ENCODE measurements at places on chromosomes 2 and 18.

- no peak for DNase-seq
Observed at GRCh38 chr2:108923019-108923700, 65.9 kb downstream of the EDAR start.

GRCh38 chr18:64791236-64791635 lies 642.3 kb upstream of the LINC00305 start:
- DNase-seq = no peak

DNA sequence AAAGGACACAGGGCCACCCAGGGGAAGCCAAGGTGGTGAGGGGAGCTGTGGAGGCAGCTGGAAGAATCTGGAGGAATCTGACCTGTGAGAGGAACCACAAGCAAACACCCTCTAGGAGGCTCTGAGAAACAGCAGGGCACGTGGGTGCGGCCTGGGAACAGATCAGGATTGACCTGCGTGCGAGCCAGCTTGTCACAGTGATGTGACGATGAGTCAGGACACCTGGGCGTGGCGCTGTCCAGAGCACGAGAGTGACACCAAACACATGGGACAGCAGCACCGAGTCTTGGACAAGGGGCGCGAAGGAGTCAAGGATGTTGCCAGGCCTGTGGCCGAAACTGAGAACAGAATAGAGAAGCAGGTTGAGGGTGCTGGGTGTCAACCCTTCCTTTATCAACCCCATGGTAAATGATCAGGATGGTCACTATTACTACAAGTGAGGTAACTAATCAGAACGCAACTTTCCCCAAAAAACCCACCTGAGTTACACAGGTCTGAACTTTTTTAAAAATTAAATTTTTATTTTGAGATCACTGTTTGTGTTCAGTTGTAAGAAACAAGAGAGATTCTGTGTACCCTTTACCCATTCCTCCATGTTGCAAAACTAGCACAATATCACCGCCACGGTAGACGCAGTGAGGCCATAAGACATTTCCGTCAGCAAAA lies 637 bp upstream of the SFT2D3 start:
- peak; percentile 89 for DNase-seq

GRCh38 chr18:45324495-45325113 lies 290.7 kb upstream of the SLC14A2 start:
- no peak for DNase-seq

DNA sequence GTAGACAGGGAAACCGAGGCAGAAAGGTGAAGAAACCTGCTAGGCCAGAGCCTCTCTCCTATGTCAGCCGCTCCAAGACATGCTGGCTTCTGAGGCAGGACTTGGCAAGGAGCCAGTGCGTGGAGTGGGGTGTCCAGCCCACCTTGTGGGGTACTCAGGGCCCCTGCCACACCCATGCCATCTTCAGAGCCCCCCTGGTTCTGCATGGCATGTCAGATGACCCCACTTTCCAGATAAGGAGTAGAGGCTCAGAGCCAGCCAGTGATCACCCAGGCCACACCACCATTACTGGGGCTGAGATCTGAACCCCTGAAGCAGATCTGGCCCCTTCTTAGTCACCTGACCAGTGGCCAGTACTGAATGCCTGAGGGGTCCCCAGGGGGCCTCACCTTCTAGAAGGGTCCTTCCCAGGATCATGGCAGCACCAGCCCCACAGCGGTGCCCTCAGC lies 14.7 kb downstream of the CROCC2 start:
- no peak for DNase-seq

DNA sequence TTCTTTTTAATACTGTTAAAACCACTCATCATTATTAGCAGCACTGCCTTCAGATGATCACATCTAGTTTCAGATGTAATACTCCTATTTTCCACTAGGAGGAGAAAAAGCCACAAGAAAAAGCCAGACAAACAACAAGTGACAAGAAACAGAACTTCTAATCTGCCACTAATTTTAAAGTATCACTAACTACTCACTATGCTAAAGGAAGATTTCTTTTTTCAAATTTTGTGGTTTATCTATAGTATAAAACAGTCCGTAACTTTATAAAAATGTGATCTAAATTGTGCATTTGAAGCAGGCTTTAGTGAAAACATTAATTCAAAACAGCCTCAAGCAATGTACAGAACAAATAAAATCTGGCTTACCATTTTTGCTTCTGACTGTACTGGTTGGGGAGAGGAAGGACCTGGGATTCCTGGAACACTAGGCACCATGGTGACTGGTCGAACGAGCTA lies 56.8 kb downstream of the ATF2 start:
- DNase-seq = no peak

DNA sequence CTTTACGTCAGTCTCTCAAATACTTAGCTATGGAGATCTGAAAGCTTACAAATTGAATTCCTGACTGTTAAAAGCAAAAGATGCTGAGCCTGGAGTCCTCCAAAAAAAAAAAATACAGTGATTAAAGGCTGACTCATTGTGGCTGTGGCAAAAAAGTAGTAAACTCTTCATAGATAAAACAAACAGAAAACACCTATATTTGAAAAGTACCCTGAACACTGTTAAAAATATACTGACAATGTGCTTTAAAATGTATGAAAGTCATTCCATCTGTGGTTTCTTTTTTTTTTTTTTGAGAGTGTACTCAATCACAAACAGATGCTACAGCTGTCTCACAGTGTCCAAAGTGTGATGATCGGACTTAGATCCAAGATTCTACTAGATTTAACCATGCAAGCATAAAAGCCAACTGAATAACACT lies 267.6 kb upstream of the CYP26B1 start:
- DNase-seq = no peak

DNA sequence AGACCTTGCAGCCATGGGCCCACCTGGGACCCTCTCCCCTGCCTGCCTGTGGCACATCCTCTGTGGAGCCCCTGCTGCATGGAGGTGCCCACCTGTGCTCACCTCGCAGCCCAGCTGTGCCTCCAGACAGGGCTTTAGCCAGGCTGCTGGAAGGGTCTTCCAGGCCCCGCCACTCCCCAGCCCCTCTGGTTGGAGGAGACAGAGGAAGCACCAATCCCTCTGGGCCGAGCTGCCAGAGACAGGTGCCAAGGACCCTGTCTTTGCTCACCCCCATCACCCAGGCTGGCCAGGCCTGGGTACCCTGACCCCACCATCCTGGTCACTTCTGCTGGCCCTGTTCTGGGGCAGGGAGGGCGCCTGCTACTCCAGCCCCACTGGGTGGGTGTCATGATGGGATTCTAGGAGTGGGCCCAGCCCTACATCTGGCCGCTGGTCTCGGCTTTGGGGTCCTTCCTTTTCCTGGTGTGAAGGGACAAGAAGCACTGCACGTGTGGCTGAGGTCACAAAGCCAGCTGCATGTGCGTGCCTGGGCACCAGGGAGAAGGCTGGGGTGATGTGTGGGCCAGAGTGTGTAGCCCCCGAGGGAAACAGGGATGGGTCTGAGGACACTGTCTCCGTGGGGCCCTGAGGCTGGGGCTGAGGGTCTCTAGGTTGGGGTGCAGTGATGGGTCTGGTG lies 9.3 kb upstream of the NEU4 start:
- DNase-seq = no peak

DNA sequence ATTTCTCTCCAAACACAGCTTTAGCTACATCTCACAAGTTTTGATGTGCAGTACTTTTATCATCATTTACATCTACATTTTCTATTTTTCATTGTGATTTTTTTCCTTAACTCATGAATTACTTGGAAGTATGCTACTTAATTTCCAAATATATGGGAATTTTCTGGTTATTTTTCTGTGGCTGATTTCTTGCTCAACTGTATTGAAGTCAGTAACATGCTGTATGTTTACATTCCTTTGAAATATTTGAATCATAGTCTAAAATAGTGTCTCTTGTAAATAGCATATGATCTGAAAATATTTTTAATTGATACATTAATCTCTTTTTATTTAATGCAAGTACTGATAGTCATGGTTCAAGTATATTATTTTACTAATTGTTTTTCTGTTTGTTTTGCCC lies 26.0 kb upstream of the GALNT5 start:
- DNase-seq = no peak

GRCh38 chr18:49016648-49017539 lies 66.1 kb upstream of the SMAD7 start:
- no peak for DNase-seq

- DNase-seq = no peak
Observed at GRCh38 chr2:25285265-25286024, 56.3 kb downstream of the DNMT3A start.

DNA sequence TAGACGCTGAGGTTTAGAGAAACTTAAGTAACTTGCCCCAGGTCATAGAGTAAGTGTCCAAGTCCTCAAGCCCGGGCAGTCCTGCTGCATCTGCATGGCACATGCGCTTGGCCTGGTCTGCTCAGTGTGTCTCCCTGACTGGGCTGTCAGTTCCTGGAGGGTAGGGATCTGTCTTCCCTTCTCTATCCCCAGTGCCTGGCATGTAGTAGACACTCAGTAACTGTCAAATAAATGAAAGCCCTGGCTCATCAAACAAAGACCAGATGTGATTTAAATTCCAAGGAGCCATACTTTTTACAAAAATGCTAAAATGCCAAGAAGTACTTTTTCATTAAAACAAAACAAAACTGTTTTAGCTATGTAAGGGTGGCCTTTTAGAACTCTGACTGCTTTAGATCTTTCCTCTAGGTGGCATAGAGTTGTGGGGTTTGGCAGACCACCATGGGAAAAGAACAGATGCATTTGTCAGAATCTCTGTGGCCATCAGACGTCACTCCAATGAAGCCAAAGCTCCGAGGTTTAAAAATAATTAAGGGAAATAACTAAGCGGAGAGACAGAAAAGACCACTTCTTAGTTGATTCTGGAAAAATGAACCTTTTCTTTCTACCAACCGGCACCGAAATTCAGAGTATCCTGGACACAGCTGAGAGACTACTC lies 34.0 kb downstream of the EPAS1 start:
- DNase-seq = no peak

GRCh38 chr2:120559401-120559800 lies 176.3 kb upstream of the GLI2 start:
- no peak for DNase-seq

DNA sequence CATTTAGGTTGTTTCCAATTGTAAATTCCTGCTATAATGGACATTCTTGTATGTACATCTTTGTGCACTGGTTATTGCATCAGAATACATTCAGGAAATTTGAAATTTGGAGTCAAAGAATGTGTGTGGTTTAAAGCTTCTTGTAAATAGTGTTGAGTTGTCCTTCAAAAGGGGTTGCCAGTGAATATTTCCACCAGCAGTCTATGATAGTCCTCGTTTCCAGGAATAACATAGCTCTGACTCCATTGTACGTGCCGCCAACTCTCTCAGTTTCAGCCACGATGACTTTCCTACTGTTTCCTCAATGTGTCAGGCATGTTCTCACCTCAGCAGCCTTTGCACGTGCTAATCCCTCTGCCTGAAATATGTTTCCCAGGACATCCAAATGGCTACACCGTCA lies 10.9 kb upstream of the HS6ST1 start:
- DNase-seq = no peak

- DNase-seq = no peak
Observed at GRCh38 chr18:38796762-38797161, 1231.2 kb upstream of the CELF4 start.

GRCh38 chr2:158184001-158184400 lies 82.3 kb downstream of the UPP2 start:
- DNase-seq = no peak

DNA sequence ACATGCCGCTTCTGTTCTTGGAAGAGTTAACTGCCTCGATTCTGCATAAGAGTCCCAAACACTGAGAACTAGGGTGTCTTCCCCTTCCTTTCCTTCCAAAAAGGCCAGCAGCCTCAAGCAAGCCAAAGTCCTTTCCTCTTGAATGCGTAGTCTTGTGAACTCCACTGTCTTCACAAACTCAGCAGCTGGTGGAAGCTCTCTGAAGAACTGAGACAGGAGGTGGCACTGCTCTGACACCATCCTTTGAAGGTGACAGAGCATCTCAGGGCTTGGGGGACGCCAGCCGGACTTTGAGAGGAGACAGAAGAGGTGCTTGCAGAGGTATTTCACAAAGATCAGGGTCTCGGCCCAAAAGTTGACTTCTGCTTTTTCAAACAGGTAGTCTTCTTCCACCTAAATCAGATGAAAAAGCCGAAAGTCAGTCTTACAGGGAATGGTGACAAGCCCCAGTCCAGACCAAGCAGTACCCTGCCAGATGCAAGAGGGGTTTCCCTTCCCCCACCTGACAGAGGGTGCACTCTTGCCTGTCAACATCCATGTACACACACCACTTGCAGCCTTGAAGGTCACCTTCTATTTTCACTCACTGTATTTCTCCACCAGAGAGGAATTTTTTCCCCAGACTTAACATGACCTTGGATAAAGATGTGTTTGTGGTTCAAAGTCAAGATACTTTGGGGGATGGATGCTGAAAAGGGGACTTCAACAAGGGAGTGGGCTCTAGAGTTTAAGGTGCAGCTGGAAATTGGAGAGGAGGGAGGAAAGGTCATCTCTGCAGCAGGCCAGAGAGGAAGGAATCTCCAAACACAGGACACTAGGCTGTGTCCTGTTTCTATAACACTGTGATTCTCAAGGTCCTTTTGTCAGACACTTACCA lies 4.8 kb upstream of the ZFP36L2 start:
- DNase-seq = no peak

DNA sequence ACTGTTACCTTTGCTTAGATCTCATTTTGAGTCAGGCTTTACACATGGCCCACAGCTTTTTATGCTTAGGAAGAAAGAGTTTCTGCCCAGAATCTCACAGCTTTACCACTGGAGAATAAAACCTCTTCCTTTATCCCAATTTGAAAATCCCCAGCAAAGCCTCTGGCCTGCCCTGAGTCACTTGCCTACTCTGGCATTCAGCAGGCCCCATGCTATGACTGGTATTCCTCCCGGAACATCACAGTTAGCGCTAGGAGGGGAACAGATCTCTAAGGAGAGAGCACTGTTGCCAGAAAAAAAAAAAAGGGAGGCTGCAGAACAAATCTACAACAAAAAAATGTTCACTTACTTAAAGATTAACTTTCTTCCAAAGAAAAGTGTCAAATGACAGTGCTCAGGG lies 152.9 kb upstream of the DNMT3A start:
- no peak for DNase-seq

GRCh38 chr18:57242285-57242684 lies 95.4 kb downstream of the BOD1L2 start:
- DNase-seq = no peak

GRCh38 chr2:89842180-89842908 lies 1150.9 kb downstream of the RPIA start:
- DNase-seq = no peak

DNA sequence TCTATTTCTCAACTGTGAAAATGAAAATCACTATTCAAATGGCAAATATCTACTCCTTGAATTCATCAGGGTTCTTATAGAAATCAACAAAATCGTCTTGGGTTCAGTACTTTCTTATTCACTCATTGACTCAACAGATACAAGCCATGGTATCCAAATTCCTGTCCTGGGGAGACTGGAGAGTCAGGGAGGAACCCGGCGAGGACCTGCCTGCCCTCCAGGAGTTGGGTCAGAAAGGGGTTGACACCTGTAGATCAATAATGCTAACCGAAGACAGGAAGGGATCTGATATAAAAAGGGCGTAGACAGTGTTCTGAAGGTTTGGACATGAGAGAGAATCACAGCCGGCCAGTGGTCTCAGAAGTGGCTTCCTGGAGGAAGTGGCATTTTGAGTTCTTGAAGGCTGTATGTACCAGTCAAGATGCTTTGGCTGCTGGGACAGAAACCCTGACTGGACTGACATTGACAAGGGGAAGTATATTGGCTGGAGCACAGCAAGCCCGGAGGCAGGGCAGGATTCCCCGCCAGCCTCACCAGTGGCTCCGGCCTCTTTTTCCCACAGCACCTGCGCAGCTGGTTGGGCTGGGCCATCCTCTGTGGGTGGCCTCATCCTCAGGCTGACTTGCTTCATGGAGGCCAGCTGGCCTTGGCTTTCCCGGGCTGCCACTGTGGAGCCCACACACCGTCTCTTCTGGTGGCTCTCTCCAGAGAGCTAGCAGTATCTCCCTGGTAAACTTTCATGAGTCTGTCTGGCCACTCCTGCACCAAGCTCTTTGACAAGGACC lies 3.0 kb downstream of the LRRFIP1 start:
- no peak for DNase-seq

GRCh38 chr18:62318228-62319180 lies 6.6 kb upstream of the TNFRSF11A start:
- no peak for DNase-seq
